ENCODE measurements at places on chromosomes 5 and 9. TPM values are rescaled to one million over a fixed set of nuclear protein-coding genes. Genes with fewer than 3 reads are reported as not detected.

DNA sequence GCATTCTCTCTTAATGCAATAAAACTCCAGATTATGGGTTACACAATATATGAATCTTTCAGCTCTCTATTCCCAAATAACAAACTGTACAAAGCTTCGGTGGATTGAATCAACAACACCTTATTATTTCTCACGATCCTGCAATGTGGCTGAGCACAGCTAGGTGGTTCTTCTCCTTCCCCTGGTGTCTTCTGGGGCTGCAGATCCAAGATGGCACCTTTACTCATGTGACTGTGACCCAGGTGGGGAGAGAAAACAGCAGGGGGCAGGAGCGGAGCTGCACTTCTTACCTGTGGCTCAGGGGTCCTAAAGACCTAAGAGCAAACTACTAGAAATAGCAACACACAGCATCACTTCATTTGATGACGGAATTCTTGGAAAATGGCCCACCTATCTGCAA lies 233.1 kb downstream of the IRX1 start:
- no peak for DNase-seq

DNA sequence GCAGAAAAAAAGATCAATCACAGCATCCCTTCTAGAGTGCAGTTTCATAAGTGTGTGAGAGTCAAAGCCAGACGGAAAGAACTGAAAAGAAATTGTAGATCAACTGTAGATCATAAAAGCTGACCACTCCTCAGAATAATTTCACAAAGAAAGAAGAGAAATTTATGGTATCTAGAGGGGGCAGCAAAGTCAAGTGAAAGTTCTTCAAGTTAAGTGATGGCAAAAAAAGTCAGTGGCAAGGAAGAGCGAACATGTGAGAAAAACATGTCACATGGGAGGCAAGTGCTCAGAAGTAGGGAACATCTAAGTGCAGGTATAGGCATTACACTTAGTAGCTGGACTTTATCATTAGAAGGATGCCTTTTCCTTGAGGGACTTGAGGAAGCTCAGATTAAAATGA lies 245.1 kb upstream of the ISL1 start:
- no peak for DNase-seq

GRCh38 chr5:113278976-113279375 lies 155.8 kb downstream of the TSSK1B start:
- DNase-seq, result no peak

Gene URM1
- 43.8 TPM for total RNA-seq

DNA sequence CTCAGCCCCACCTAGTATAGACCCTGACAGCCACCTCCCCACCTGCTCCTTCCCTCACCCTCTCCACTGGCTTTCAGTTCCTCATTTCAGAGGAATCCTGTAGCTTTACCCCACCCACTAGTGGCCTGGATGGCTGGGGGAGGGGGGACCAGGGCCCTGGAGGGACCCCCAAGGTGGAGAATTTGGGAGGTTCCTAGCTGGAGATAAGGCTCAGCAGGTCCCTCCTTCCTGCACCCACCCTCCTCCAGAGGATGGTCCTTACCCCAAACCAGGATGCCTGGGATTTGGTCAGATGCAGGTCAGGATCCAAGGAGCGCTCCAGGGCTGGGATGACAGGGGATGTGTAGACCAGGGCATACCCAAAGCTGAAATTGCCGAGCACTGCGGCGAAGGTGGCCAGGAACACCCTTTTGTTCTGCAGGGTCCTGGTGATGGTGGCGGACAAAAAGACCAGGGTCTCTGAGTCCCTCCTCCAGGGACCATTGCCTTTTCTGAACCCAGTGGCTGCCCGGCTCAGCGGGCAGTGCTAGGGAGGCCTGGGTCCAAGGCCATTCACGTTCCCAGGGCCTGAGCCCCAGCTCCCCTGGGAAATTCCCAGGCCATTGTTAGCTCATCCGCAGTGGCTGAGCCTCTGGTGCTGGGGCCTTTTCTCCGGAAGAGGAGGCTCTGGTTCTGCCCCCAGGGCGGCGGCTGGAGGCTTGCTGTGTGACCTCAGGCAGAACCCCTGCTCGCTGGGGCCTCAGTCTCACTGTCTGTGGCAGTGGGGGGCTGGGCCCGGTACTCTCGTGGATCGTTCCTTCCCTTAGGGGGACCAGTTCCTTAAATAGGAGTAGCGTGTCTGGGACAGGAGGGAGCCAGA lies 678 bp downstream of the SLC2A6 start:
- peak; percentile 75 for DNase-seq

- no peak for DNase-seq
Measured at GRCh38 chr9:120387257-120388002, 192.5 kb downstream of the CDK5RAP2 start.

DNA sequence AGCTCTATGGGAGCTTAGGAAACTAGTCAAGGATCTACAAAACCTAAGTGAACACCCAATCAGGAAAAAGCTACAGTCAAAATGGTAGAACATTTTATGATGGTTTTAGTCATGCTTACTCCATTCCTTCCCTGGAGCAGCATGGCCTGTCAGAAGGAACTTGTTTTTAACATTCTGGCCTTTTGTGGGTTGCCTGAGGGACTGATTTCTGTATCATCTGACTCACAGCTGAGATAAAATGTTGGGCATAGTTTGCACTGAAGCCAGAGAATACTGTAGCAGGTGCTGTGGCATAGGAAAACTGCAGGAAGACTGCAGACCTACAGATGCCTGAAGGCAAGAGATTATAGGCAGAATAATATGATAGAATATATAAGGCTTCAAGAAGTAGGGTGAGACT lies 719.6 kb upstream of the GRAMD2B start:
- no peak for DNase-seq

DNA sequence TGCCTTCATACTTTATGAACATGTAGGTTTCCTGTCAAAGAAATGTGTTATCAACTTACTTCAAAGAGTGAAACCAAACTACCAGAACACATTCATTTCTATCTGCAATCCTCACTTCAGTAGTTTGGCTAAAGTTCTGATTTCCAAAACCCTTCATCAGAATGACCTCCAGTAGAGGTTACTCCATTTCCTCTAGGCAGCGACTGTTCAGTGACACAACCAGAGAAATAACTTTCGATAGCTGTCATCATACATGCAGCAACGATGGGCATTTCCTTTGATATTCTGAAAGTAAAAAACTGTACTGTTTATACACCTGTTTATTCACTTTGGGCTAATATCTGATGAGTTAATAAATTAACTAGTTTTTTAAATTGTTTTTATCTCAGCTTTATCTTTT lies 532.5 kb upstream of the IZUMO3 start:
- DNase-seq, result no peak

Gene SLC4A9
- not detected for total RNA-seq

DNA sequence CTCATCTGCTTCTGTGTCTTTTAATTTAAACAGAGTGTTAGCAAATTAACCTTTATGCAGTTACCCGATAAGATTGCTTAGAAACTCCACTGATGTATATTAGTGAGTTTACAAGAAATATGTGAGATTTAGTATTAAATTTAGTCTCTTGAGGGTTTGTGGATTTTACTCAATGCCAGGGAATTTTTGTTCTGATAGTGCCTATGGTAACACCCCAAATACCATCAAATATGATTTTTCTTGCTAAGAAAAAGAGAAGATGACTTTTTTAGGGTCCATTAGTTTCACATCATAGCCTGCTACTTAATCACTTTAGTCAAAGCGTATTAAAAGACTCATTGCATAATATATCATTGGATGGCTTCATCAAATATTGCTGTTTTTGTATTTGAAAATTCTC lies 224.9 kb downstream of the PCSK5 start:
- no peak for DNase-seq

DNA sequence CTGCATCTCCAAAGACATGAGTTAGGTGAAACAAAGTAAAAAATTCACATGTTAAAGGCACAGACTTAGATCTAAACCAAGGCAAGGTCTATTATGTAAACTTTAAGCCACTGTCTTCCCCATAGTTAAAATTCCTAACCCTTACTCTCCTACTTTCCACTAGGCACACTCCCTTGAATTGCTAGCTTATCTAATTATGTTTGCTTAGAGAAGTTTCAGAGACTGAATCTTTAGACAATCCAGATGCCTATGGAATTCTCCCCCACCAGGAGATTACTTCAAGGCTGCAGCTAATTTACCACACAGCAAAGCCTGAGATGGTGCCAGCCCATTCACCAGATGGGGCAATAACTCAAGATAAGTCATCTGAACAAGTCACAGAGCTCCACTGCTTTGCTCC lies 803.1 kb upstream of the COX7C start:
- DNase-seq, result no peak

- DNase-seq, result no peak
Measured at GRCh38 chr5:67181648-67182221, 14.9 kb downstream of the CD180 start.

Gene ISL1
- not detected for total RNA-seq

DNA sequence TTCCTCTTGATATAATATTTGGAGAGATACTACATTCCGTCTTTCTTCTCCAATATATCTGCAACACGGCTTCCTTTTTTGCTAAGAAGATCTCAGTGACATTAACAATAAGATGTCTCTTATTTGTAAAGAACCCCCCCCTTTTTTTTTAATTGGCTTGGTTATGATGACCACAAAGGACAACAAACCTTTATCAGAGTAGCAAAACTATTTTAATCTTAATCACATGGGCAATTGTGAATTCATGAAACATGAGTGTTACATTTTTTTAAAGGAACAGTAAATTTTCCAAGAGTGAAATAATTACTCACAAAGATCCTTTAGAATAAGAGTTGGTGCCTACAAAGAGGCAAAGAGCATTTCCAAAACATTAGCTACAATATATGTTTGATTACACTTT lies 554.1 kb downstream of the MAT2B start:
- DNase-seq, result no peak

GRCh38 chr5:169071-169727 lies 22.1 kb upstream of the LRRC14B start:
- DNase-seq, result no peak

DNA sequence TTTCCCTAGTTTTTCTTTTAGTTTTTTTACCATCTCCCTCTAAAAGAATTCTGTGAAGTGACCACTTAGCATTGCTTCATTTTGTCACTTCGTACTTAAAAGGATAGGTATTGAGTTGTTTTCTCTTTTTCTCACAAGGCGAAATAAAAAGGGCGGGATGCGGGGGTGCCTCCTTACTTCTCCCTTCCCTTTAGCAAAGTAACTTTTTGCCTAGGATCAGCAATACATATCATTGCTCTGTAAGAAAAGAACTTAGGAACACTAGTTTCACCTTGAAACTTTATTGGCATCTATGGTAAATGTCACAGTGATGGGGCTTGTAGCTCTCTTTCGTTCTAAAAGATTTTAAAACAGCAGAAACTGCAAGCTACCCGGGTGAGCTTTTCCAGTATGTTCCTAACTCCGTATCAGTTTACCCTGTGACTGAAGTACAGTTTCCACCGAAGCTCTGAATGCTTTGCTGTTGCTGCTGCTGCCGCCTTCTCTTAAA lies 4.1 kb downstream of the PRDM6 start:
- DNase-seq, result no peak

Gene SPARC
- total RNA-seq, result not detected

- DNase-seq, result no peak
Measured at GRCh38 chr5:95445995-95446394, 54.8 kb downstream of the FAM81B start.

DNA sequence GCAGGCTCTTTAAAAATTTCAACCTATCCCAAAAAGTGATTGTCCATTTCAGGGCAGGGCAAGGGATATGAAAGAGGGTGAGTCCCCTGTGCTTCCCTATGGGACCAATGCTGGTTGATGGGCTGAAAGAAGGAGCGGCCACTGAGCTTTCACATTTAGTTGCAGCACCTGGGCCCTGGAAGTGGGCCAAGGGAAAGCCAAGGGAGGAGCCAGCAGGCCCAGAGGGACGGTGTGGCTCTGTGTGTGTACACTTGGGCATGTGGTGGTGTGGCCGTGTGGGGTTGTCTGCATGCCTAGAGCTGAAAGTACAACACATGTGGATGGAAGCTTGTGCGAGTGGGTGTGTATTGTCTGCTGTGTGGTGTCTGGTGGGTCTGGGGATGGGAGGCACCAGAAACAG lies 14.0 kb upstream of the PSMD5 start:
- DNase-seq, result no peak

- DNase-seq, result no peak
Measured at GRCh38 chr5:174532455-174533453, 191.6 kb upstream of the MSX2 start.

GRCh38 chr9:87478226-87478992 lies 19.3 kb upstream of the DAPK1 start:
- no peak for DNase-seq

GRCh38 chr5:136769900-136770684 lies 404.7 kb upstream of the TRPC7 start:
- DNase-seq, result no peak

GRCh38 chr9:113772121-113772810 lies 103.8 kb upstream of the ZNF618 start:
- no peak for DNase-seq

- no peak for DNase-seq
Measured at GRCh38 chr5:34007201-34007620, 639 bp downstream of the AMACR start.

- no peak for DNase-seq
Measured at GRCh38 chr5:62208218-62208852, 97.7 kb upstream of the KIF2A start.

DNA sequence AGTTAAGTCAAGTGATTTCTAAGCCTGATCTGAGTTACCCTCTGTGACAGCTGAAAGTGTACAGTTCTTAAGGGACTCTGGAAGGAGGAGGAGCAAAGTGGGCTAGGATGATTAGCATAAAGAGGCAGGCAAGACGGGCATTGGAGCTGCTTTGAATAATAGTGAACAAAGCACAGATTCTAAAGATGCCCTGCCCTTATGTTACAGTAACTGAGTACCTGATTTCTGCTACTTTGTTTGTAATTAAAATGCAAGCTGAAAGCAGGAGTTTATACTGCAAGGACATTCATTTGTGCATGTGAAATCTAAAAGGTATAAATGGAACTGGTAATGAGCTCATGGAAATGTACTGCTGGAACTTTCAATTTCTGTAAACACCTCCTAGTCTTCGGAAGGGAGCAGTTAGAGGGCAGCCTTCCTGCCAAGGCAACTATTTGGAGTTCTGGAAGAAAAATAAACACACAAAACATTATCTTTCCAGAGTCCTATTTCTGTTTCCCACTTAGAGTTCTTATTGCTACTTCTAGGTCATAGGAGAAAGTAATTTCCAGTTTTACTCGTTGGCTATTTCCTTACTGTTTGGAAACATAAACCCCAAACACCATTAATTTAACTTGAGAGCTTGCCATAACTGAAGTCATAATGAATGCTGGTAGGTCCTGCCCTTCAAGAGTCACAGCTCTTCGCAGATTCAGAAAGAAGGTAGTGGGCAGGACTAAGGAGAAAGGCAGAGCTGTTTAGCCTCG lies at the start of gene RANBP3L:
RANBP3L (minus strand) TSS at position 45 of the 746 bp plus-strand sequence. CDS start 486 bp downstream, outside the sequence.
- DNase-seq, result no peak

- DNase-seq, result no peak
Measured at GRCh38 chr9:136303066-136303824, 649 bp downstream of the CCDC187 start.

Measured in B cell (primary cell).